Daoy (cell line): ENCODE measurements at places on chromosomes 2 and 18. TPM values are rescaled to one million over a fixed set of nuclear protein-coding genes. Genes with fewer than 3 reads are reported as not detected.

GRCh38 chr18:57906852-57907251 is 103.7 kb upstream of the ATP8B1 start:
- no peak for DNase-seq

RNASEH1 gene
- 68.2 and 71.5 TPM in 2 replicates for total RNA-seq

DNA sequence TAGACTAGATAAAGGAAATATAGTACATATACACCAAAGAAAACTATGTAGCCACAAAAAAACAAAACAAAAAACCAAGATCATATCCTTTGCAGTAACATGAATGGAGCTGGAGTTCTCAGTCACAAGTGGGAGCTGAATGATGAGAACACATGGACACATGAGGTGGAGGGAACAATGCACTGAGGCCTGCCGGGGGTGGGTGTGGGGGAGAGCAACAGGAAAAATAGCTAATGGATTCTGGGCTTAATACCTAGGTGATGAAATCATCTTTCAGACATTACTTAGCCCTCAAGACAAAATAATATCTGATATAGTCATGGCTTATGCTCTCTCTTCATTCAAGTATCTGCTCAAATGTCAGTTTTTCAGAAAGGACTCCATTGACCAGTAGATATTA is 930.6 kb downstream of the LRP1B start:
- no peak for DNase-seq

DNA sequence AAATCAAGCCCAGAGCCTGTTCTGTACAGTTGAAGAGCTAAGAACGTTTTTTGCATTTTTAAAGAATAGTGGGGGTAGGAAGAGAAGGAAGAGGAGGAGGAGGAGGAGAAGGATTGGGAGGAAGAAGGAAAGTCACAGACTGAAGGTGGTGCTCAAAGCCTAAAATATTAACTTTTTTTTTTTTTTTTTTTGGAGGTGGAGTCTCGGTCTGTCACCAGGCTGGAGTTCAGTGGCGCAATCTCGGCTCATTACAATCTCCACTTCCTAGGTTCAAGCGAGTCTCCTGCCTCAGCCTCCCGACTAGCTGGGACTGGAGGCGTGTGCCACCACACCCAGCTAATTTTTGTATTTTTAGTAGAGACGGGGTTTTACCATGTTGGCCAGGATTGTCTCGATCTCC is 18.3 kb upstream of the KLHL29 start:
- peak; percentile 36 for DNase-seq

TCF23 gene
- not detected in 2 replicates for total RNA-seq

DYNAP gene
- total RNA-seq: not detected in 2 replicates

CCDC148 gene
- total RNA-seq: 0.46 and 4.9 TPM in 2 replicates

DNA sequence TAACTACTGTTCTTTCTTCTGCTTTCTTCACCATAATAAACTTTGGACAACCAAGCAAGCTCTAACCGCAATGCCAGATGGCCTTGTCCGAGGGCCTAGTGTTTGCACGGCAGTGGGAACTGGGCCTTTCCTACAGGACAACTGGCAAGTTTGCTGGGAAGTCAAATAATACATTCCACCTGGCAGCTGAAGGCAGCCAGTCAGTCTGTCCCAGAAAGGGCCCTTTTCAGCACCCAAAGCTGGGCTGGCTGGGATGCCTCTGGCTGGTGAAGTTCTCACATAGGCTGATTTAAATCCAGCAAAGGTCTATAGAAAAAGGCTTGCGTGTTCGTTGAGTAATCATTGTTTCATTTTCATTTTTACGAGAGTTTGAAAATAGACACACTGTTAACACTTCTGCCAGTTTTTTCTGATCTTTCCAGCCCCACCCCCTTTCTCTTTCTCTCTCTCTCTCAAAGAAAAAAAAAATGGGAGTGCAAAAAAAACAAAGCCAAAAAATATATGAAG is 110.0 kb upstream of the EPAS1 start:
- DNase-seq: peak; percentile 23

DSG4 gene
- total RNA-seq: not detected in 2 replicates

GRCh38 chr2:65957454-65957853 is 477.5 kb upstream of the MEIS1 start:
- no peak for DNase-seq

GRCh38 chr18:3873698-3874097 is 423.7 kb downstream of the TGIF1 start:
- no peak for DNase-seq

GRCh38 chr18:48218285-48219022 is 190.7 kb downstream of the ZBTB7C start:
- no peak for DNase-seq

- DNase-seq: peak; percentile 19
Measured at GRCh38 chr18:2303517-2304238, 267.6 kb downstream of the METTL4 start.

- no peak for DNase-seq
Measured at GRCh38 chr2:24626131-24626530, 135.1 kb downstream of the NCOA1 start.

- no peak for DNase-seq
Measured at GRCh38 chr2:201157694-201158093, 25.2 kb upstream of the CASP10 start.

SERPINB3 gene
- total RNA-seq: not detected in 2 replicates

- no peak for DNase-seq
Measured at GRCh38 chr18:27645929-27646328, 460.8 kb upstream of the CHST9 start.

- DNase-seq: no peak
Measured at GRCh38 chr18:53909668-53910067, 314.8 kb downstream of the MBD2 start.

LGALSL gene
- 1.3 and 4.9 TPM in 2 replicates for total RNA-seq

- DNase-seq: no peak
Measured at GRCh38 chr2:236523249-236523648, 46.4 kb upstream of the ACKR3 start.

CABYR gene
- total RNA-seq: 1.4 and 3.1 TPM in 2 replicates

GRCh38 chr2:94861308-94862152 is 9.7 kb upstream of the TEKT4 start:
- peak; percentile 39 for DNase-seq

- DNase-seq: no peak
Measured at GRCh38 chr2:43078781-43079755, 147.3 kb downstream of the ZFP36L2 start.

DNA sequence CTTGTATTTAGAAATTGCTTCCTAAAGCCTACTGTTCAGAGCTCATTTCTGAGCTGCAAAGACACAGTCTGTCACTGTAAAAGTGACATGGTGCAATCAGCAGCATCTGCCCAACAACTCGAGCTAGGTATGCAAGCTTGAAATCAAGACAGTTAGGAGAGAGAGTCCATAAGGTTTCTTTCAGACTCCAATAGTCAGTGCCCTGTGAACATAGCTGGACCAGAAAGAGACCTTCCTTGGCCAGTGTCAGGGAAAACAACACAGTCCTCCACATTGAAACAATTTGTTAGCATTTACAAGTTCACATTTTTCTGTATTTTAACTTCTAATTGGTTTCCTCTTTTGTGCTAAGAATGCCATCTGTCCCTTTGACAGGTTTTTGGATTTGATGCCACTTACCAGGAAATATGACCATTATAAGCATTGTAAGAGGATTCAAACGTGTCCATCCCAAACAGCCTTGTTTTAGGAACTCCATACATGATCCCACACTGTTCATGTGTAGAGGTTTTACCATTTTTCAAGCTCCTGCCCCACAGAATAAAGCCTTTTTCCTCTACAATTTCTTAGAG is 8.9 kb upstream of the MYCN start:
- DNase-seq: no peak

- no peak for DNase-seq
Measured at GRCh38 chr18:69250305-69251151, 150.2 kb upstream of the DOK6 start.

- DNase-seq: no peak
Measured at GRCh38 chr2:145088756-145089155, 568.8 kb upstream of the ZEB2 start.

GRCh38 chr2:219483451-219484342 is 15.0 kb upstream of the GMPPA start:
- no peak for DNase-seq

DNA sequence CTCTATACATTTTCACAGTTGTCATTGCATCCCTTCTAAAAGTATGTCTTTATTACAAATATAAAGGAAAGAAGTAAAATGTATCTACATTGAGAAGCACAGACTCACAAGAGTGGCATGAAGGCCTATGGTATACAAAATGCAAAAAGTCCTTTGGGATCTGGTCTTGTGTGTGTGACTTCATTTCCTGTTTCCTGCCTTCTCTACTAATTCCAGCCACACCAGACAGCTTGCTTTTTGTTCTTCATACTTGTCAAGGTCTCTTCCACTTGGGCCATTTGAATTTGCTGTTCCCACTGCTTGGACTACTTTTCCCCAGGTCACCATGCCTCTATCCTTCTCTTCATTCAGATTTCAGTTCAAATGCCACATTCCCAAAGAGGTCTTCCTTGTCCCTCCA is 6.7 kb upstream of the PNO1 start:
- DNase-seq: no peak

DNA sequence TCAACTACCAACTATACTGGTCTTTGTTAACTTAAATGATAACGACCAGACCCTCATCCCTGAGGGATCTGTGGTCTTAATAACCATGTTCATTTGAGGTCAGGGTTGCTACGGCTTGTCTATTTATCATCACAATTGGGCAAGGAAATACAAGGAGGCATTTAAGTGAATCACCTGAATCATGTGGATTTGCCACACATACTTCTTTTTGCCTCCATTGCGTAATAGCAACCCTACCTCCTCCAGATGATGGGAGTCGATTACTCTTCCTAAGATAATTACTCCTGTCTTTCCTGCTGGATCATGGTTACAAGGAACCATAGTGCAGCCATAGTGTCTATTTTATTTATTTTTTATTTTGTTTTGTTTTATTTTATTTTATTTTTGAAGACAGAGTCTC is 42.2 kb downstream of the TAF4B start:
- DNase-seq: peak; percentile 2

MAL gene
- 0.29 and 5.7 TPM in 2 replicates for total RNA-seq

FEV gene
- 0.34 TPM in 1 of 2 replicates, not detected in the other for total RNA-seq

DNA sequence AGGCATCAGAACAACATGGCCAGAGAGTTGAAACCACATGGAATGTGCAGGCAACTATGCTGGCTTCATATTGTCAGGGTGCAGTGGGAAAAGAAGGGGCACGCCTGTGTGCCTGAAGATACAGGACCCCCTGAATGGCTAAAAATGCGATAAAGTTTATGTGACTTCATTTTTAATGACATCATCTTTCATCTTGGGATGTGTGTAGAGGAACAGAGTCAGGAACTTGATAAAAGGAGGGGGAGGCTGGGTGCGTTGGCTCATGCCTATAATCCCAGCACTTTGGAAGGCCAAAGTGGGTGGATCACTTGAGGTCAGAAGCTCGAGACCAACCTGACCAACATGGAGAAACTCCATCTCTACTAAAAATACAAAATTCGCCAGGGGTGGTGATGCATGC is 872.6 kb downstream of the TDRD15 start:
- DNase-seq: no peak

DNA sequence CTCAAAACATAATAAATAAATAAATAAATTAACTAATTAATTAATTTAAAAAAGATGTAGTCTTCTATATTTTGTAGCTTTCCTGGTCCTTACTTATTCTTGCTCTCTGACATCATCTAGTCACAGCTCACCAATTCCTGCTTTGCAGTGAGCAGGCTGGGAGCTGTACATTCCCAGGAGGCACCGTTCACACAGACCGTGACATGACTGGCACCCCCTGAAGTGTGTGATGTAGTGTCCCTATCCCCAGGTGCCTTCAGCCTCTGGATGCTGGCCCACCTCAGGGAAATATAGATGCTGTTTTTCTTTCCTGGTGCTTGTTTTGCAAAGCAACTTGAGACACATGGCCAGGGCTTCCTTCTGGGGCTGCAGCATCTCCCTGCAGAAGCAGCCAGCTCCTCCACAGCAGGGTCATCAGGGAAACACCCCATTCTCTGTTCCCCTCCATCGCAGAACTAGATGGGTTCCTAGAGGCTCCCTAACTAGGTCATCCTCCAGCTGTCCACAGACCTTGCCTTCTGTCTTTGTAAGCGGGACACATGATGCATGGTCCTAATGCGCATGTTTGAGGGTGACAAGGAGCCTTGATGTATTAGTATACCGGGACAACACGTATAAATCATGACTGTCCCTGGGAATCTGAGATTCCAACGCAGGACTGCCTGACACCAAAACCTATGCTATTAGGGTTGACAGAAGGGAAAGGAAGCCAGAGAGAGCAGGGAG is 76.4 kb downstream of the RHOB start:
- DNase-seq: no peak

DNA sequence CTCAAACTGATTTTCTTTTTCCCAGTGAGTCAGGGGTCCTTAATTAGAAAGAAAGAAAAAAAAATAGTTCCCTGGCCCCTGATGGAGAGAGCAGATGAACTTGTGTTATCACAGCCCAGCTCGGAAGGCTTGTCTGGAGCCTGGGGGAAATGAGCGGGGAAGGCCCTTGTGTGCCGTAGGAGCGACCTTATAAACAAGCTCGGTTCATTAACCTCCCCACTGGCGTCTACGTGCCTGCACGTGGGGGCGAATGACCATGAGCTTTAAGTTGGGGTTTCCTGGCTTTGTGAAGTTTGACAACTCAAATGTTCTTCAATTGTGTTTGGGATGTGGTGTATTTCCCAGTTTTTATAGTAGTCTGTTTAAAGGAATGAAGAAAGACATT is 69.5 kb downstream of the EPAS1 start:
- no peak for DNase-seq

LOXHD1 gene
- total RNA-seq: not detected in 2 replicates

DNA sequence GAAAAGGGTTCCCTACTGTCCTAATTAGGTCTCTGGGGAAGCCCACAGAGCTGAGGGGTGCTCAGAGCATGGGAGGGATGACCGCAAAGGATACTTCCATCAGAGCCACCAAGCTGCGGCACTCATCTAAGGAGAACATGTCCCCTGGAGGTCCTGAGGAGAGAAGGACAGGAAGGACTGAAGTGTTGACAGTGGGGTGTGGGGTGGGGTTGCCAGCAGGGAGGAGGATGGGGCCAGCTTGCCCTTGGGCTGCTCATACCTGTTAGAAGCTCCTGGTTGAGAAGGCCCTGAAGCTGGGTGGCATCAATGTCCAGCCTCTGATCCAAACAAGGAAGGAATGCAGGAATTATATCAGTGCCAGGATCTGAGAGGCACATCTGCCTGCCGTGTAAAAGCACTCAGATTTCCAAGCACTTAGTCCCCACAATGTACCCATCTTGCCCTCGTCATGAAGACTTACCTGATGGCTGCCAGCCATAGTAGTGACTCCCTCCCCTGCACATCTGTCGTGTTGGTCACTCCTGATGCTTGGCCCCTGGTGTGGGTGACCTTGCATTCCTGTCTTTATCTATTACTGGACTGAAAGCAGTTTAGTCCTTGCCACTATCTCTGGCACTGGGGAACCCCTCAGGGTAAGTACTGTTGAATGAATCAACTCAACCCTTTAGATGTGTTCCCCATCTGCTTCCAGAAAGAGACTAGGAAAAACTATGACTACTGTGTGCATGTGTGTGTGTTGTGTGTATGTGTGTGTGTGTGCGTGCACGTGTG is 68.9 kb downstream of the CAPN13 start:
- no peak for DNase-seq

DNA sequence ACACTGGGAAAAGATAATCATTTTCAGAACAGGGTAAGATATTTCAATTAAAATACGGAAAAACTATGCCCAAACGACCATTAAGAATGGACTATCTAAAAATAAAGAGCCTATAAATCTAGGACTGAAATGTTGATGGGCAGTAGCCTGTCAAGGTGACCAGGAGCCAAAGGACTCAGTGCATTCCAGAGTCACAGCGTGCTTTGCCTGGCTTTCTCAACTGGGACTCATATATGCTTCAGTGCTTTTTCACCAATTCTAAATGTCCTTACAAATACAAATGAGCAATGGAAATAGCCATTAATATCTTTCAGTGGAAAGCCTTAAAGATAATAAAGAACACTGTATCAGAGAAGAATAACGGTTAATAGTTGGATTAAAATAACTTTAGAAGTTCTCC is 35.4 kb downstream of the PREPL start:
- no peak for DNase-seq

DTNB gene
- 5.0 and 5.3 TPM in 2 replicates for total RNA-seq
